T-cell (primary cell): ENCODE measurements at places on chromosomes 5 and 9. TPM values are rescaled to one million over a fixed set of nuclear protein-coding genes. Genes with fewer than 3 reads are reported as not detected.

DNA sequence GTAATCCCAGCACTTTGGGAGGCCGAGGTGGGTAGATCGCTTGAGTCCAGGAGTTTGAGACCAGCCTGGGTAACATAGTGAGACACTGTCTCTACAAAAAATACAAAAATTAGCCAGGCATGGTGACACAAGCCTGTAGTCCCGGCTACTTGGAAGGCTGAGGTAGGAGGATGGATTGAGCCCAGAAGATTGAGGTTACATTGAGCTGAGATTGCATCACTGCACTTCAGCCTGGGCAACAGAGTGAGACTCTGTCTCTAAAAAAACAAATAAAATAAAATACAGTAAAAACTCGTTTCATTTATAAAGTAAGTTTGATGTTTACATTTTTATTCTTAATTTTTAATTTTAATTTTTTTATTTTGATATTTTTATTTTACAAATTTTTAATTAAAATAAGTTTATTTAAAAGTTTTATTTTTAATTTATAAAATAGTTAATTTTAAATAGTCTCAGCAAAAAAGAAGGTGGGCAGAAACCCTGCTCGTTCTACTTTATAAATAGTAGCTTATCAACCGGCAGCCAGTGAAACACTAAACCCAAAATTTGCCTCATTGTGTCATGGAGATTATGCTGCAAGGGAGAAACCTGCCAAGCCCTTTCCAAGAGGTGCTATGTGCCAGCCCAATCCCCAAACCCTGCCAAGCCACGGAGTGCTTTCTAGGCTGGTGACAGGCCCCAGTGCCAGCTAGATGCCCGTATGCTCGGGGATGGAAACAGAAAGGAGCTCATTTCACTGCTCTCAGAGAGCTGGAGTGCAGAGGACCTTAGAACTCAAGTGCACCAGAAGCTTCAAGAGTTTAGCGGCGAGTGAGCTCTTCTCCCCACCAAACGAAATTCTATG is 38.9 kb downstream of the SERINC5 start:
- H3K27me3 ChIP-seq, result no peaks in the 10 kb centered on the region
- H3K4me1 ChIP-seq, result peaks cover 48% of the 10 kb centered on the region
- peaks cover 3% of the 10 kb centered on the region for H3K36me3 ChIP-seq
- no peak overlapping the region for H3K4me3 ChIP-seq
- H3K27ac ChIP-seq, result peak overlapping the region; percentile 10
- no peak for DNase-seq

- no peaks in the 10 kb centered on the region for H3K27me3 ChIP-seq
- DNase-seq, result no peak
- peaks cover 10% of the 10 kb centered on the region for H3K4me1 ChIP-seq
- no peak overlapping the region for H3K27ac ChIP-seq
Measured at GRCh38 chr5:67014957-67015400, 181.6 kb downstream of the CD180 start.

- no peak overlapping the region for H3K4me3 ChIP-seq
- no peak overlapping the region for H3K27ac ChIP-seq
- H3K36me3 ChIP-seq, result no peaks in the 10 kb centered on the region
- no peaks in the 10 kb centered on the region for H3K27me3 ChIP-seq
- no peaks in the 10 kb centered on the region for H3K4me1 ChIP-seq
Measured at GRCh38 chr9:7752481-7752880, 47.1 kb downstream of the DMAC1 start.

- H3K36me3 ChIP-seq, result no peaks in the 10 kb centered on the region
- no peak overlapping the region for H3K4me3 ChIP-seq
- H3K27ac ChIP-seq, result no peak overlapping the region
- peaks cover 3% of the 10 kb centered on the region for H3K27me3 ChIP-seq
- no peak for DNase-seq
- peaks cover 10% of the 10 kb centered on the region for H3K4me1 ChIP-seq
Measured at GRCh38 chr9:4973902-4974301, 11.2 kb upstream of the JAK2 start.

- no peak overlapping the region for H3K27ac ChIP-seq
- no peaks in the 10 kb centered on the region for H3K27me3 ChIP-seq
- H3K4me1 ChIP-seq, result no peaks in the 10 kb centered on the region
- DNase-seq, result no peak
- H3K4me3 ChIP-seq, result no peak overlapping the region
Measured at GRCh38 chr5:26148569-26149107, 889.7 kb downstream of the CDH9 start.

GRCh38 chr5:110903966-110904365 is 165.2 kb downstream of the SLC25A46 start:
- H3K27me3 ChIP-seq, result no peaks in the 10 kb centered on the region
- no peak for DNase-seq
- no peak overlapping the region for H3K27ac ChIP-seq
- no peak overlapping the region for H3K4me3 ChIP-seq

DNA sequence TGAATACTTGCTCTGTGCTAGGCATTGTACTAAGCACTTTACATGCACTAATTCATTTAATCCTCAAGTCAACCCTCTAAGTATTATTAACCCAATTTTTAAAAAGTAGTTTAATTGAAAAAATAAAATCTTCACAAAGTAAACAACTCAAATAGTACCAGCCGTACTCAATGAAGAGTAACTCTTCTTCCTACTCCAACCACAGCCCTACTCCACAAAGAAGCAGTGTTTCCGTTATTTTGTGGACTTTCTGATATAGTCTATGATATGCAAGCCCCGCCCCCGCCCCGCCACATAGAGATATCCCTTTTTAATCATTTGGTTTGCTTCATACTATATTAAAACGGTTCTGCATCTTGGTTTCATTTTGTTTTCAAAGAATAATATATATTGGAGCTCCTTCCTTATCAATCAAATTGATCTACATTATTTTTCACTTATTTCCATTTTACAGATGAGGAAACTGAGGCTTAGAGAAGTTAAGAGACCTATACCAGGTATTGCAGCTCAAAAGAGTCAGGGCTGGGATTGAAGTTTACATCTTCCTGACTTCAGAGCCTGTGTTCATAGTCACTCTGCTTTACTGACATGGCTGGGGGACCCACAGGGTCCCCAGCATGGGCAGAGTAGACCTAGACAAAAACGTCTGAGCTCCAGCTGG is 78.6 kb downstream of the PCDH1 start:
- no peaks in the 10 kb centered on the region for H3K4me1 ChIP-seq
- no peaks in the 10 kb centered on the region for H3K36me3 ChIP-seq
- DNase-seq, result no peak
- H3K27me3 ChIP-seq, result peaks cover 4% of the 10 kb centered on the region
- H3K27ac ChIP-seq, result no peak overlapping the region

GRCh38 chr9:126328407-126328806 is 1.8 kb downstream of the MVB12B start:
- DNase-seq, result no peak
- H3K27me3 ChIP-seq, result peaks cover 8% of the 10 kb centered on the region
- H3K36me3 ChIP-seq, result no peaks in the 10 kb centered on the region
- H3K27ac ChIP-seq, result peak overlapping the region; percentile 60

GRCh38 chr5:124162767-124163532 is 583.5 kb downstream of the ZNF608 start:
- H3K27me3 ChIP-seq, result no peaks in the 10 kb centered on the region
- no peaks in the 10 kb centered on the region for H3K36me3 ChIP-seq
- H3K4me3 ChIP-seq, result no peak overlapping the region
- no peak for DNase-seq
- peaks cover 8% of the 10 kb centered on the region for H3K4me1 ChIP-seq
- no peak overlapping the region for H3K27ac ChIP-seq

- DNase-seq, result no peak
- H3K4me1 ChIP-seq, result peaks cover 16% of the 10 kb centered on the region
- H3K4me3 ChIP-seq, result no peak overlapping the region
Measured at GRCh38 chr9:34365282-34365681, 11.4 kb downstream of the MYORG start.

Gene NKD2
- not detected for total RNA-seq

Gene C5orf52
- not detected for total RNA-seq
